ENCODE measurements at places on chromosomes 7 and 10.

DNA sequence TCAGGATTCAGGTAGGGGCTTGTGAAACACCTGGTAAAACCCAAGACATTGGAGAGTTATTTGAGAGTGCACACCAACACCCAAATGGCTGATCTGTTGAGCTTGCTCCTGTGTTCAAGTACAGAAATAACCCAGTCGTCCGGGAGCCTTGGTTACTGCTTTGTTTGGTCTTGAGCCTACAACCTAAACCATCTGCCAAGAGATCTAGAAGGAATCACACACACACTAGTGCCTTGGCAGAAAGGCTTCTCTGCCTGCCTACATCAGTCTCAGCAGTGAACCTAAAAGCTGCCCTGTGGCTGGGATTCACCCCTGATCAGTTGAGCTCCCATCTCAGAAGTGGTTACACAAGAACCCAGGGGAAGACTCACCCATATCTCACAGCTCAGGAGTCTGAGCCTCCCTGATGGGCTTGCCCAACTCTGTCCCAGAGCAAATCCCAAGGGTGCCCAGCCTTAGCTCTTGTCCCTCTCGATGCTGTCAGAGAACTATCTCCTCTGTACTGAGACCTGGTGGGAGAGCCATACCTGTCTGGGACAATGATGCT lies 167.6 kb downstream of the CXCL12 start:
- DNase-seq: no peak

DNA sequence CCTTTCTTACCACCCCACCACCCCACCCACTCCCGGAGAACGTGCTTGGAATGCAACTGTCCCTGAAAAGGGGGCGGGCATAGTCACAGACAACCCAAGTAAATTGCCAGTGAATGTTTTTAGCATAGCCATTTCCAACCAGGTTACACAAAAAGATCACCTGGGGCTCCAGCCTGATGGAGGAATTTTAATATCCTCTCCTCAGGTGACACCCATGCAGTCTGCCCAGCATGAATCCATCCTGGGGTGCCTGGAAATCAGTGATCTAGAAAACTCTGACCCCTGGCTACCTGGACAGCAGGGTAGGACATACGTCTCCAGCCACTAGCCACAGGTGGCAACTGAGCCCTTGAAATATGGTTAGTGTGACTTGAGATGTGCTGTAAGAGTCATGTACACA lies 61.1 kb downstream of the SORBS1 start:
- DNase-seq: no peak

DNA sequence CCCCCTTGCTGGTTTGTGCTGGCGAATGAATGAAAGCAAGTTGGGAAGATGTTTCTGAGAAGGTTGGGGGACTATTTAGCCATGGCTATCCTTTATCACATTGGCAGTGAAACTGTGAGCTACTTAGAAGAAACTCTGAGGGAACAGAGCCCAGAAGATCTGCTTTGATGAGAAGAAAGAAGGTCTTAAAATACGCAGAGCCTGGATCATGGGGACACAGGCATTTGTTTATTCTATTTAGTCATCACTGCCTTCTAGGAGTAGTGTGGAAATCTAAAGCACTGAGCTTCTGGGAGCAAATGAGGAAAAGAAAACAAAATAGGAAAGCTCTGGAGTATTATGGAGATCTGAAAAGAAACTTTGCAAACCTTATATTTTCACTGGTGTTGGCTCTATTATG lies 28.5 kb downstream of the CPED1 start:
- DNase-seq: peak; percentile 35

DNA sequence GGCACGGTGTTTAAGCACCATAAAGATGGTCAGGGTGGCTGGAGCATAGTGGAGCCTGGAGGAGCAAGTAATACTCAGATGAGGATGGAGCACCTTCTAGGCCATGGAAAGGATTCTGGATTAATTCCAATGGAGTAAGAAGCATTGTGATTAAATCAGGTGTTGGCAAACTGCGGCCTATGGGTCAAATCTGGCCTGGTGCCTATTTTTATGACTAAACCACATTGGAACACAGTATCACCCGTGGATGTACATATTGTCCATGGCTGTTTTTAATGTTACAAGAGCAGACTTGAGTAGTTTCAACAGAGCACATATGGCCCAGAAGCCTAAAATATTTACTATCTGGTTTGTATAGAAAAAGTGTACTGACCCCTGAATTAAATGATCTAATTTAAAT lies 49.9 kb upstream of the TMEM248 start:
- no peak for DNase-seq

DNA sequence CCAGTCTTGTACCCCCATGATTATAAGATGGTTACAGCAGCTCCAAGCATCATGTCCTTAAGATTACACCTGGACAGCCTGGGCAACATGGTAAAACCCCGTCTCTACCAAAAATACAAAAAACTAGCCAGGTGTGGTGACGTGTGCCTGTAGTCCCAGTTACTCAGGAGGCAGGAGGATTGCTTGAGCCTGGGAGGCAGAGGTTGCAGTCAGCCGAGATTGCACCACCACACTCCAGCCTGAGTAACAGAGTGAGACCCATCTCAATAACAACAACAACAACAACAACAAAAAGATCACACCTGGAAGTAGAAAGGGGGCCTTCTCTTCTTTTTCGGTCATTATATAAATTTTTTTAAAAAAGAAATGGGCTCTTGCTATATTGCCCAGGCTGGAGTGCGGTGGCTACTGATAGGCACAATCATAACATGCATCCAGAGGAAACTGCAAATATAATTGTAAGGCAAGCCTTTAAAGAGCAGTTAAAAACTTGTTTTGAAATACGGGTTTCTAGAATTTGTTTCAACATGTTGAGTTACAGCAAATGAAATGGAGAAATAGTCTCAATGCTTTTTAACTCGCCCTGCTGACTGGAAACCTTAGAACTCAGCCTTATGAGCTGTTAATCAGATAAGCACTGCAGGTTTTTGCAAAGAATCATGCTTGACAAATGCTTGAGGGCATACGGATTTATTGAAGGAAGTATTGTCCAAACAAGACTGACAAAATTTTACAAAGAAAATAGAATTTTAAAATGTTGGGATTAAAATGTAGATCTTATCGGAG lies 4.7 kb upstream of the ENTPD7 start:
- no peak for DNase-seq

- no peak for DNase-seq
Measured at GRCh38 chr10:24449321-24449740, 240.4 kb downstream of the KIAA1217 start.
